Stimulated activated CD4-positive, alpha-beta T cell treated with anti-CD3 and anti-CD28 coated beads, Interleukin-1b, Interleukin-23, amount 100 ng/mL, for 4 hours (primary cell): ENCODE measurements at places on chromosomes 12 and 14.

GRCh38 chr14:95557291-95557690 is 22.4 kb downstream of the GLRX5 start:
- DNase-seq: no peak

DNA sequence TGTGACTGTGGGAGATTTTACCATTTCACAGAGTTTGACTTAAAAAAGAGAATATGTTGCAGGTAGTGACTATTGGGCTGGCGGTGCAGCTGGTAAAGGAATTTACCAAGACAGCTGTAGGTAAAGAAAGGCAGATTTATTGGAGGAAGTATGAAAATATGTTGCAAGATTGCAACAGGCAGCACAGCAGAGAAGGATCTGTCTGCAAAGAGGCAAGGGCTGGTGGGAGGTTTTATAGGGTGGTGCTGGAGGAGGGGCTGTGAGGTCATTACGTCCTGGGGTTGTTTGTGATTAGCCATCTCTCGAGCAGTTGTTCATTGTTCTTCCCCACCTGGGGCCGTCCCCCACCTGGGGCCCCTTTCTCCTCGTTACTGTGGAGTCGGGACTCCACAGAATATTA is 62.1 kb downstream of the ACACB start:
- DNase-seq: no peak

DNA sequence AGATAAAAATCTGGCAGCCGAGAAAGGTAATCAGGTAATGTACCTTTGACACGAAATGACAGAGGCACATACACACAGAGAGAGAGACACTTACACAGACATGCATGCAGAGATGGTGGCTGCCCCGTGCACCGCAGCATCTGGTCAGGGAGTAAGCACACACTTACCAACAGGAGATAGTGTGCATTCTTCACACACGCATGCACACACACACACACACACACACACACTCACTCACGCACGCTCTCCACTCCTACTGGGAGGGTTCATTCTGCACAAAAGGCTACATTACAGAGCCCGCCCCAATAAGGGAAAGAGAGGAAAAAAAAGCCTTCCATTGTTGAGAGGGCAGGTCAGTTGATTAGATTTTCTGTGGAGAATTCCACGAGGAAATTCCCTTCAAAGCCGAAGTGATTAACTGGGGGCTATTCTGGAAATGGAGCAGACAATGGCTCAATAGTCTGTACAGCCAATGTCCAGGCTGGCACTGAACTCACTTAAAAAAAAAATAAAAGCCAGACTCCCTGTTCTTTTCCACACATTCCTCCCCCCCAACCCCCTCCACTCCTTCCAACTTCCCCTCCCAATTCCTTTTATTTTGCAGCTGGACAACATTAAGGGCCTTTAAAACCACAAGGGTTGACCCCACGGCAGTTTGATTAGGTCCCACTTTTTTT is 1.4 kb upstream of the SOX5 start:
- no peak for DNase-seq

- peak; percentile 11 for DNase-seq
These were observed 417.0 kb downstream of the DPF3 start for GRCh38 chr14:72476657-72477499.

GRCh38 chr14:56995010-56995409 is 184.7 kb upstream of the OTX2 start:
- no peak for DNase-seq

- no peak for DNase-seq
These were observed 292.3 kb downstream of the TMEM121 start for GRCh38 chr14:105818712-105819005.

DNA sequence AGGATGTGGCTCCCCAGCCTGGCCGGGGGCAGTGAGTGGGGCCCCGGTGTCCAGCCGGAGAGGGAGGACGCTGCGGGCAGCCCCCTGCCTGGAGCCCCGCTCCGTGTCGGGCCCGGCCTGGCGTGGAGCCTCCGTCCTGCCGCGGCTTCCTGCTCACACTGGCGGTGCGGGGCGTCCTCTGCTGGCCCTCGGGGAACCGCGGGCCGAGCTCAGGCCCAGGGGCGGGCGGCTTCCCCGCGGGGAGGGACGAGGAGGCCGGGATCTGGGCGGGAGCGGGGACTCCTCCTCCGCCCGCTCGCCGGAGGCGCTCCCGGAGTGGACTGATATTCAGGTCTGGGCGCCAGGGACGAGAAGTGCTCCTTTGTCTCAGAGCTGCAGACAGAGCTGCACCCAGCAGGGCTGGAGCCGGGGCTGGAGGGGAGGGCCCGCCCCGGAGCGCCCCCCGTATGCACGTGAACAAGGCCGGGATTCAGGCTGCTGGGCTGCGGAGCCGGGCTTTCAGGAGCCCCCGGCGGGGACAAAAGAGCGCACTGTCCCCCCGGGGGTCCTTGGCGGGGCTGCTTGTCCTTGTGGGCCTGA is 2.2 kb downstream of the MMP17 start:
- DNase-seq: no peak

GRCh38 chr14:61889914-61890351 is 127.7 kb downstream of the SNAPC1 start:
- DNase-seq: peak; percentile 1

- DNase-seq: no peak
These were observed 62.7 kb downstream of the RBM19 start for GRCh38 chr12:113903381-113903863.

DNA sequence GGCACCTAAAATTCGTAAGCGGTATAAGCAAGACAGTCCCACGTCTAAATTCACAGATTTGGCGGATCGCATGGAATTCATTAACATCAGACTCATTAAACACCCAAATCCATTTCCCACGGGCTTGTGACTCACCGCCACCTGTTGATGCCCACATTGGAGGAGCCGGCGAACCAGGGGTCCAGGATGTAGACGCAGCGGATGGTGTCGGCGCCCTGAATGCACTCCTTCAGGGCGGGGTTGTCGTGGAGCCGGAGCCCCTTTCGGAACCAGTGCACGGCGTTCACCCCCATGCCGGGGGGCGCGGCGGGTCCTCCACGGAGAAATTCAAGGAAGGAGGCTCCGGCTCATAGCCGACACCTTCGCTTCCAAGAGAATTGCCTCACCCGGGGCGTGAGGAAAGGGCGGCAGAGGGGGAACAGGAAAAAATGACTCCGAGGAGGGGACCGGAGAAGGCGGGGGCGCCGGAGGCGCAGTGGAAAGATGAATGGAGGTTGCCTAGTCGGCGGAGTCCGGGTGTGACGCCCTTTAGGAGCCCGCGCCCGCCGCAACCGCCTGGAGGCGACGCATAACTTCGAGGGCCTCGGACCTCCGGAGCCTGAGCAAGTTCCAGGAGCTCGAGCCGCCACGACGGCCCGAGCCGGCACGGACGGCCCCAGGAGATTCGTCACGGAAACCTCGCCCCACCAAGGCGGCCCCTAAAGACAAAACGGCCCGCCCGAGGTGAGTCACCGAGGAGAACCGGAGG is 506 bp downstream of the CRY1 start:
- DNase-seq: peak; percentile 63

GRCh38 chr14:104677512-104678332 is 11.7 kb upstream of the INF2 start:
- DNase-seq: peak; percentile 70

GRCh38 chr12:48693572-48693971 is 11.5 kb upstream of the KANSL2 start:
- no peak for DNase-seq

GRCh38 chr12:96493106-96493505 is 3.7 kb downstream of the CFAP54 start:
- no peak for DNase-seq

DNA sequence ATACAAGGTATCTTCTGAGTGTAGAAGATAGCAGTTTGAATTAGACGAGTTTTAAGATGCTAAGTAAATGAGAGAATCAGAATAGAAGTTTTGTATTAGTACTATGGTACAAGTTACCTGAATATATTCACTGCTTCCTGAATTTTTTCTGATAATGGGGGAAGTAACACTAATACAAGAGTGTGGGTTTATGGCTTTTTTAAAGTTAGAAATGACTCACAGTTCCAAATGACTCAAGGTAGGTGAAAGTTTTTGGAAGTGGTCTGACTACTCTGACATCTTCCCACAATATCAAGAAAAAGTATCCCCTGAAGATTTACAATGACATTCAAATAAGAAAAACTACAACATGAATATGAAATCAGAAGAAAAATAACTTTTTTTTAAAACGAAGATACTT is 123.7 kb upstream of the GARIN6 start:
- no peak for DNase-seq

DNA sequence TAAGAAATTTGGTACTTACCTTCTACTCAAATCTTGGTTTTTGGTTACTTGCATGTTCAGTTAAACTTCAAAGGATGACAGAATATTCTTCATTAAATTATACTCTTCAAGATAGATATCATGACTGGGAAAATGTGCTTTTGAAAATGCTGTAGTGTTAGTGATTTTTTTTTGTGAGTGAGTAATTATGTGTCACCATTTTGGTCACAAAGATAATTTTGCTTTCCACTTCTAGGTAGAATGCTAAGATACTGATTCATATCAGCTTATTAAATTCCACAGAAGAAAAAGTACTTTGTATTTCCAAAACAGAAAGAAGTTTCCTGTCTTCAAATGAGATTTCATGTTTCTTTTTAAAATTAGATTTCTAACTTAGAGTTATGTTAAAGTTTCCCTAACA is 61.2 kb downstream of the ATXN7L3B start:
- no peak for DNase-seq

DNA sequence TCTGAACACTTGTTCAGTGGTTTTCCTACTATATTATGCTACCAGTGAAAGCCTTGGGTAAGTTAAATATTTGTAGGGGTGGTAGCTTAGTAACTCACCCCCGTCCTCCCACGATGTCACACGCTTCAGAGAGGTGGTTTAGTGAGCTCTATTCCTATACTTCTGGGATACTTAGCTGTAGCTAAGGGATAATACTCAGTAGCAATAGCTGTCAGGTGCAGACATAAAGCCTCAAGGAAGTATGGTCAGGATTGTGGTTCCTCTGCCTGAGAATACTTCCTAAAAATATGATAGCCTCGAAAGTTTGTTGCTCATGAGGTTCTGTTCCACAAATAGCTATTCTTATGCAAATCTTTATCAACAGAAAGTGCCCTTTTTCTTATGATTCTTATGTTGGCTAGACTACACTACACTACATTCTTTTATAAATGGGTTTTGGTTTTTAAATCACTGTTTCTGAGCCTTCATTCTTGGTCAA is 11.9 kb downstream of the DLST start:
- no peak for DNase-seq

DNA sequence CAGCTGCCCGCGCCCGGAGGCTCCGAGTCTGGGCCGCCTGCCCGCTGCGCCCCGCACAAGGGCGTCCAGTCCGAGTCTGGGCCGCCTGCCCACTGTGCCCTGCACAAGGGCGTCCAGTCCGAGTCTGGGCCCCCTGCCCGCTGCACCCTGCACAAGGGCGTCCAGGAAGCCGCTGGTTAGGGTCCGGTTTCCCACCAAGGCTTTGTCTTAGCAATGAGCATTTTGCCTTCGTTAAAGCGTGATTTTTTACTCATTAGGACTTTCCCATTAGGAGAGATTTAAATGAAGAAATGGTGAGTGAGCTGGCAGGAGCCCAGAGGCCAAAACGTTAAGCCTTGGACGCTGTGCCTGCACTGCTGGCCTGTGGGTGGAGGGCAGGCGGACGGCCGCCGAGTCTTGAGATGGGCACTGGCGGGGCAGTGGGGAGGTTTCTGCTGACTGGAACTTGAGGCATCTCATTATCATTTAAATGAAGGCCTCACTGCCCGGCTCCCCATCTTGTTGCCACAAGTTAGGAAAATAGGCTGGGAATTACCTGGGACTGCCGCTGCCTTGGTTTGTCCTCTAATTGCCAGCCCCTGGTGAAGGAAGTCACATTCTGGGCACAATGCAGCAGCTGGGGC is 36.0 kb downstream of the FBRSL1 start:
- DNase-seq: no peak

DNA sequence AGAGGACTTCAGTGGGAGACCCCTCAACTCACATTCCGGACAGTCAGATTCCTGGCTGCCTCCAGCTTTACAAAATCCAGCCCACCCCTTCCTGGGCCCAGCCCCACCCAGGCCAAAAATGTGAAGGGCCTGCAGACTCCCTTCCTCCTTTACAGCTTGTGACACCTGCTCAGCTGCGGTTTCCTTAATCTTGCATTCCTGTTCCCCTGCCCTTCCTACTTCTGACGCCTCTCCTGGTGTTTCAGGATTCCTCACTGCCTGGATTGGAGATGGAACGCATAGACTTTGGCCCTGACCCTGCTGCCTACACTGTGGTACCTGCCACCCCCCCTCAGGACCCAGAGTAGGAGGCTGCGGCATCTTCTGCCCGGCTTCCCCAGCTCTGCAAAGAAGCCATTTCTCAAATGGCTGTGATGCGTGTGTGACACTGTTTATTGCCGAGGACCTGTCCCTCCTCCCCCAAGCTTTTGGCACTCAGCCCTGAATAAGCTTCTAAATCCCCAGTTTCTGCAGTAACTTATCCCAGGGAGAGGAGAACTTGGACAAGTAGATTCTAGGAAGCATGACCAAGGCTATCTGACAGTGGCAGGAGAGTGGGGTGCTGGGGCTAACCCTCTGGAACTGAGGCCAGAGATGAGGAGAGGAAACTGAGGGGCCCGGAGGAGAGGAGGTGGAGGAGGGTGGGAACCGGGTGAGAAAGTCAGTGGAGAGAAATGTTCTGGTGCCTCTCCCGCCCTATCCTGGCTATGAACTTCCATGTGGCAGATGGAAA is 24.9 kb upstream of the BCDIN3D start:
- DNase-seq: no peak

- no peak for DNase-seq
These were observed 44.3 kb downstream of the NCOR2 start for GRCh38 chr12:124523071-124523470.

DNA sequence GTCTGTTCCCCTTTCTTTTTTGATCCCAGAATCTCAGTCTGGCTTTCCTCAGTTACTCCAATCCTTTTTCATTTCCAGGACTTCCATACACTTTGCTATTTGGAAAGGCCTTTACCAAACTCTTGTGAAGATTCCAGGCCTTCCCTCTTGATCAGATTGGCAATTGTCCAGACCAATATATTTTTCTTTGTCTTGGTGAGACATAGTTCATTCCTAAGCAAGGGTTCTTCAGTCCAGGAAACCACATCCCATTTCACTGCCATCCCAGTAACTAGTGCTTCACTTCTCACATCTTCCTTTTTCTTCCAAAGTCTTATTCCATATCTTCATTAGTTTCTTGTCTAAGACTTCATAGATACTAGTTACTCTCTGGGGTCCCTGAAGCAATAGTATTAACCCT is 2.1 kb upstream of the PTPRQ start:
- no peak for DNase-seq

- DNase-seq: no peak
These were observed 4.8 kb upstream of the KITLG start for GRCh38 chr12:88585077-88585476.

DNA sequence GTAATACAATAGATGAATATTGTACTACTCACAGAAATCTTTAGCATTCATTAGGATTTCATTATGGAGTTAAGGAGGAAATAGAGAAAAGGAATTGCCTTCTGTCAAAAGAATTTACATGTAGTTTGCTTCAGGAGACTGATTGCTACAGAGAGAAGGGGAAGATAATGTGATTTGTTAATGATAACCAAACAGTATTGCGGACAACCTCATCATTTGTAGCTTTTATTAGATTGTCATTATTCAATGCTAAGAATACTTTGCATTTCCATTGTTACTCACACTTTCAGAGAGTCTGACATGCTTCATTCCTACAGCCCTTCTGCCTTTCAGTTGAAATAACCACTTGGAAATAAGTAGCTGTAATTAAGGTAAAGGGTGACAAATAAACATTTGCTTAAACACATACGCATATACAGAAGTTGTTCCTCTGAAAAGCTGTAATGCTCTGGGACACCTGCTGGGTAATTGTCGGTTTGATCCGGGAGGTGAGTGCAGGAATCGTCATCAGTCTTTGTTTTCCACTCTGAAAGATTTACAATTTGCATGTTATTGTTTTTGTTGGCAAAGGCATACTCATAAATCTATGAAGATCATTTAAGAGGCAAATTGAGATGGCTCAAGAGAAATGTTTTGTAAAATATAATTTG is 600.2 kb downstream of the TRHDE start:
- no peak for DNase-seq
